ENCODE measurements at places on chromosomes 5 and 9.

DNA sequence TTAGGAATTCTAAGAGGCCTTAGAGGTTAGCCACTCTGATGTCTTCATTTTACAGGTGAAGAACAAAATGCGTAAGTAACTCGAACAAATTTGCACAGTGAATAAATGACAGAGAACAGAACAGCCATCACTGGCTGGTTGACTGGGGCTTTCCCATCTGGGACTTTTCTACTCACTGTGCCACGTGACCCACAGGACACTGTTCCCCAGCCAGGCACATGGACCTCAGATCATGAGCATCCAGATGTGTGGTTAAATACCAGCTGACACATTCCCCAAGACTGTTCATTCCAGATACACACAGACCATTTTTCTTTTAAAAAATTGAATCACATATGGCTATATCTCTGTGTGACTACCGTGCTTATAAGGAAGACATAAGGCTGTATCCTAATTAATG is 25.8 kb upstream of the MED10 start:
- DNase-seq: no peak

- no peak for DNase-seq
Measured at GRCh38 chr9:114167591-114168091, 12.3 kb downstream of the COL27A1 start.

DNA sequence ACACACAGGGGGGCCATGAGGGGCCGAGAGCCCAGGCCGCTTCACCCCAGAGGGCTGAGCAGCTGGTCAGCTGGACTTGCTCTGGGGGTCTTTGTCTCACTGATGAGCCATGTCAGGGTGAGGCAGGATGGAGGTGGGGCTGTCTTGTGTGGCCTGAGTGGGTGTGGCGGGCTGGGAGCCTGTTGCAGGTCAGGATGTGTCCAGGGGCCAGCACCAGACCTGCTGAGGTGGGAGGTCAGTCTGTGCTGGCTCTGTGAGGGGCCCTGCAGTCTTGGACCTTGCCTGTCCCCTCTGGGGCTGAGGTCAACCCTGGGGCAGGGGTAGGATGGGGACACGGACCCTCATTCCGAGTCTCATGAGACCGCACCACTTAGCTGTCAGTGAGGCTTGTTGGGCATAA is 56.9 kb downstream of the RXRA start:
- DNase-seq: no peak

DNA sequence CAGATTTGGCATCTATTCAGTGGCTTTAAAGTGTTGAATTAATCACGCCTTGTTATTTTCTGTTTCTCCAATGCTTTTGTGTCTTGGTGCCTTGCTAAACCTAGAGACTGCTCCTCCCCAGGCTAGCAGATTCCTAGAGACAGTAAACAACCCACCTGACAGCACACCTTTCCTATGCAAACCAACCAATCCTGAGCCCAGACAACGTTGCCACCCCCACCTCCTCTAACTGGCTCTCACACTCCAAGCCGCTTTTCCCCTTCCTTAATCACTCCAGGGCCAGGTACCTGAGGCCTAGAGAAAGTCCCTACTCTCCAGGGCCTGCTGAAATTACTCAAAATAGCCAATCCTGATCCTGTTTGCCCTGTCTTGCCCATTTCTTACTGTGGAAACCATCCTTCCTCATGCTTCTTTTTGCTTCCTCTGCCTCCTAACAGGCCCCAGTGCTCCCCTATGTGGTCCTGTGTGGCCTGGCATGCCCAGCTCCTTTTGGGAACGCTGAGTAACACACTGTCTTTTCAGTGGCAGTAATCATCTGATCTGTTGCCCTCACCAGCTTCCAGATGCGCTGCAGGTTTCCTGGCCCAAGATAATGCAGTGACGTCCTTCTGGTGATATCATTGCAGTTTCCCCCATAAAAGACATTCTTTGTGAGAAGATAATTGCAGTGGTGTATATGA is 53.4 kb downstream of the GAS1 start:
- no peak for DNase-seq

DNA sequence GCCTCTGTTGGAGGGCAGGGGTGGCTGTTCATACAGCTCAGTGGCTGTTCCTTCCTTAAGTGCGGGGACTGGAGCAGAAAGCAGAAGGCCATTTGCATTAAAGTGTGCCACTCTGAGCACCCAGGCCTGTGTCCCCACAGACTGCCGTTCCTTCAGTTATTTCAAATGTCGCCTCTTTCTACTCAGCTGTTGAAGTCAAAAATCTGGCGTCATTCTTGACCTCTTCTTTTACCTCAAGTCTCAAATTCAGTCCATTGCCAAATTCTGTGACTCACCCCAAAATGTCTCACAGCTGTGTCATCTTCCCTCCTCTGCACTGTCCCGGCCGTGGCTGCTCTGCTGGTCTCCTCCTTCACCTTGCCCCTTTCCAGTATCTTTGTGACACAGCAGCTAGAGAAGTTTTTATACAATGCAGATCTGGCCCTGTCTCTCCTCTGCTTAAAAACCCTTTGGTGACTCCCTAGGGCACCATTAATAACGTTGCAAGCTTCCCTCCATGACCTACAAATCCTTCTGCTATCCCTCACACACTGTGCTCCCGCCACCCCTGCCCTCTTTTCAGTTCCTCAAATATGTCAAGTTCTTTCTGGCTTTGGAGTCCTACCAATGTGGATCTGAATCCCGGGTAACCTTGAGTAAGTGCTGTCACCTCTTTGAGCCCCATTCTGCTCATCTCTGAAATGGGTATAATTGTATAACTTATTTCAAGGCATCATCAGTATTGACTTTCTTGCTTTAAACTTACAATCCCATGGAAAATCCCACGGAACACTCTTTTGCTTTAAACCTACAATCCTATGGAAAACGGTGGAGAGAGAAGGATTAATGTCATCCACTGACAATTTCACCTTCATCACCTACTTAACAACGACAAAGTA is 98.3 kb upstream of the BOD1 start:
- DNase-seq: peak; percentile 76

DNA sequence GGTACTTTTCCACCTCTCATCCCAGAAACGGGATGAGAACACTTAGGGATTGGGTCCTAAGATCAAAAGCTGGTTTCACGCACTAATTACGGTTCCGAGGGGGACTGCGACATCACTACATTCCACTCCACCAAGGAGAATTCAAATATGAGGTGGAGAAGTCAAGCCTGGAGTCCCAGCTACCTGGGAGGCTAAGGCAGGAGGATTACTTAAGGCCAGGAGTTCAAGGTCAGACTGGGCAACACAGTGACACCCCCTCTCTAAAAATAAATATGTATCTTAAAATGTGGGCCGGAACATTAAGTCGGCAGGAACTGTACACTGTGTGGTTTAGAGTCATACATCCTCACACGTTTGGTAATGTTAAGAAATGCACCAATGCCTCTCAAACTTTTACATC is 1.6 kb downstream of the GOLGA2 start:
- DNase-seq: no peak

DNA sequence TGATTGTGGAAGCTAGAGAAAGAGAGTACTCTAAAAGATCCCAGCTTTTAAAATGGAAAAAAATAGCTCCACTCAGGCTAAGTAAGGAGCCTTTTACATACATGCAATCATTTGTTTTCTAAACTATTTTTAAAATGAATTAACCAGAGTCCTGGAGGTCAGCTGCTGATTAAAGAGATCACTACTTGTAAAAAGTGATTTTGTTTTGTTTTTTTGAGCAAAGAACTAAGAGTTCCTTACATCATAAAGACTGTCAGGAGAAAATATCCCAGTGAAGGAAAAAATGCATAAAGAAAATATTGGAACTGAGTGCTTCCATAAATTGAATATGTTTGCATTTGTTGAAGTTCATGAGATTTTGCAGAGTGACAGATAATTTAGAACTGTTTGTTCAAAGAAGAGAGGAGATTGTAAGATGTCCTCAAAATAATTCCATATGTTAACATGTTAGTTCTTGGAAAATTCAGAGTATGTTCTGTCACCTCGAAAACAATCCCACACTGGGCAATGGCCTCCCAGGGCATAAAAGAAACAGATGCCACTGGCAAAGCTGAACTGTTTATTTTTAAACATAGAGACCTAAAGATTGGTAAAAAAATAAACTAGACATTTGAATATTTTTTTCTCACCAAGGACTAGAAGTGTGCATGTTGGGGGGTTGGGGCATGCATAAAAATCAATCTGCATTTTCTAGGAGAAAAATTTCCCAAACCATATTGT is 264.7 kb downstream of the NPR3 start:
- DNase-seq: no peak

GRCh38 chr5:139745132-139745799 is 50.3 kb upstream of the PSD2 start:
- no peak for DNase-seq

DNA sequence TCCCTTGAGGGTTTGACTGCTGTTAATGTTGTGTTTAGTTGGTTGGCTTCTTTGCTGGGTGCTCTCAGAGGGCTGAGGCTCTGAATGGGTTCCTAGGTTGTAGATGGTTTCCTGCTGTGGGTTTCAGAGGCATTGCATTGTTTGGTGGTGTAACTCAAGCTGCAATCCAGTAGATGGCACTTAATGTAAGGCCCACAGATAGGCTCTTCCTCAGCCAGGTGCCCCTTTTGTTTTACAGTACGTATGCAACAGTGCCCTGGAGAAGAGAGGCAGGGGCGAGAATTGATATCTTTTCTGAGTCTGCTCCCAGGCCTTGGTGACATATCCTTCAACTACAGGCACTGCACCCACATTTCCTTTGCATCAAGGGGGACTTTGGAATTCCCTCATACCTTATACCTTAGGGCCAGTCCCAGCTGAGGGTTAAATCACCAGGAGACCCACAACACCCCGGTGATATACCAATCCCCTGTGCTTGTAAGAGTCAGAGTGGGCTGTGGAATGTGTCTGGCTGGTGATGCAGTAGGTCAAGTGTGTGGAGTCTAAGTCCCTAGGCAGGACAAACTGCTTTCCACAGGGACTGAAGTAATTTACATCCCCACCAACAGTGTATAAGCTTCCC is 7.0 kb upstream of the UGT3A2 start:
- DNase-seq: no peak

GRCh38 chr9:69030851-69031645 is 4.5 kb upstream of the FXN start:
- DNase-seq: no peak

- no peak for DNase-seq
Measured at GRCh38 chr9:33468797-33469621, 4.7 kb downstream of the NOL6 start.

DNA sequence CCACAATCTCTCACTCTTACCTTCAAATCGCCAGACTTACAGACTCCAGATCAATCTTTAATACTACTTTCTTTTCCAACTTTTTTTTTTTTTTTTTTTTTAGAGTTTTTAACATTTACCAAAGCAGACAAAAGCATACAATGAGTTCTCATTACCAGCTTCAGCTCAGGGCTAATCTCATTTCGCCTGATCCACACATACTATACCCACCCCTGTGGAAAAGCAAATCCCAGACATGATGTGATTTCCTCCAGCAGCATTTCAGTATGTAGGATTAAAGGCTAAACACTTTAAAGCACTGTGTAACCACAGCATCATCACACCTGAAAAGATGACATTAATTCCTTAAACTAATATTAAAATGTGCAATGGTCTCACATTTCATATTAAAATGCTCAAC is 138.8 kb upstream of the RETREG1 start:
- no peak for DNase-seq

DNA sequence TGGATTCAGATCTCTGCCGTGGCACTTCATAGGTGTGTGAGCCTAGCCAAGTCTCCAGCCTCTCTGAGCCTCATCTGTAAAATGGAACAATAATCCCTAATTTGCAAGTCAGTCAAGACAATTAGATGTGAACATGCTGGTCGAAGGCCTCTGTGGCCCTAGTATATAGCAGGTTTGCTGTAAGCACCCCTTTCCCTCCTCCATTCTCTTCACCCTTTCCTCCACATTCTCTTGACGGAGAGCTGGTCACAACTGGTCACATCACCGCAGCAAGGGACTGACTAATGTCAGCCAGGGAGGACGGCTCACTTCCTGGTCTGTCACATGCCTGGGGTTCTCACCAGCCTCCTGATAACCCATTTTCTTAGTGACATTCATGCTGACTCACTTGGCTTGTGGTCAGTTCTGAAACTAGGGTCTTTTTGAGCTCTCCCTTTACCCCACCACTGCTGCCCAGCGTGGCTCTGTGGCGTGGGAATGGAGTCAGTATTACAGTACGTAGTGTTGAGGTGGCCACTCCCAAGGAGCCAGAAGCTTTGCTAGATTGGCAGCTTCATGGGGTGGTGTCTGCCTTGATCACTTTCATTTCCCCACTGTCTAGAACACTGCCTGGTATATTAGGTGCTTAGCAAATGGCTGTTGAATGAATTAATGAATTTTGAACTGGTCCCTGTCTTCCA is 47.8 kb downstream of the ERGIC1 start:
- no peak for DNase-seq

GRCh38 chr5:116529615-116530014 is 45.0 kb downstream of the SEMA6A start:
- DNase-seq: no peak

- no peak for DNase-seq
Measured at GRCh38 chr9:108099854-108100253, 610.3 kb upstream of the KLF4 start.

DNA sequence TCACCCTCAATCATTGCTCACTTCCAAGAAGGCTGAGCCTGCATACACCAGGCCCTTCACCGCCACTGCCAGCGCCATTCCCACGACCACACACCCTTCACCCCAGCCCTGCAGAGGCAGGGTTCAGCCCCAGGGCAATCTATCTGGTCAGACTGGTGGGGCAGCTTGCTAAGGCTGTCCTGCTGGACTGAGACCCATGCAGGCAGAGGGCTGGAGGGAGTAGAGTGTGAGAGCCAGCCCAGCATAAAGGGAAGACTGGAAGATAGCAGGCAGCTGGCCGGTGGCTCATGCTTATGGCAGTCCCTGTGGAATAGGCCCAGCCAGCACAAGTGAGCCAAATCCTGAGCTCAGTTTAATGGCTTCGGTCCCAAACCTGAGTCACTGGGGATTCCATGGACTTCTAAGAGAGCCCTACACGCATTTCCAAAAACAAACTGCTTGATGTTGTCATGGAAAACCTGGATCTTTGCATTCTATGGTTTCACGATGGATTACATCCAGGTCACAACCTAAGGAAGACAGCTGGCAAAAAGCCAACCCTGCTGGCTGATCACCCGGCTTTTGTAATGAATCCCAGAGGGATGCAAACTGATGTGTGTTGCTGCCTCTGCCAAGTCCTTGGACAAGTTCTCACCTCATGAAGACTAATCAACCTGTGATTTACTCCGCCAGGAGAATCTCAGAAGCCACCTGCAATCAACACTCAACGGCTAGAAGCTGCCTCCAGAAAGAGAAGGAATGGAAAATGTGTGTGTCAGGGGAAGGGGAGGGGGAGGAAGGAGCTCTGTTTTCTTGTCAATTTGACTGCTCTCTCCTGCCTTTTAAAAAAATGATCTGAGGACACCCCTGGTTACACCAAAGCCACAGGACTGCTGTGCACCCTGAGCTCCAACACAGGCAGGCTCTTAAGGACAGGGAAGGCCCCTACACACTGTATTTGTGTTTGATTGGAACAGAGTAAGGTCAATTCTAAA is 143.6 kb downstream of the LHFPL2 start:
- DNase-seq: peak; percentile 97

GRCh38 chr9:23615569-23615968 is 210.5 kb downstream of the ELAVL2 start:
- DNase-seq: no peak

GRCh38 chr5:73448463-73449136 is at the start of gene FOXD1:
TSS of gene FOXD1 (minus strand) at chr5:73448777. CDS start at chr5:73448362, 415 bp downstream.
- peak; percentile 90 for DNase-seq
